ENCODE measurements at places on chromosomes 5 and 9. TPM values are rescaled to one million over a fixed set of nuclear protein-coding genes. Genes with fewer than 3 reads are reported as not detected.

GRCh38 chr9:128358861-128359260, 12.3 kb upstream of the URM1 start:
- no peak for ATAC-seq

DNA sequence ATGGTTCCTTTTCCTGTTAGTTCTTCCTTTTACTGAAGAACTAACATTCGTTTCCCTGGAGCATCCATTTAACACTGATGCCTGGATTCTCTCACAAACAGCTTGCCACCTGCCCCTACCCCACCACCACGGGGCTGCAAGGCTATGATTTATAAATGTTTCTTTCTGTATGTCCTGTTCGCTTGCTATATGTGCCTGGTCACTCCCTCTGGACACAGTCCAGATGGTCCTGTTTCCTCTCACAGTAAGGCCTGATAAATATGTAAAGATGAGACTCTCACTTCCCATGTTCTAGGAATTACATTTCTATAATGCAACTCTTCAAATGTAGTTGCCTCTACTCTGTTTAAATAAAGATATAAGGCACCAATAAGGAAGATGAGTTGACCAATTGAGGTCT, 146.4 kb upstream of the SHB start:
- no peak for ATAC-seq

DNA sequence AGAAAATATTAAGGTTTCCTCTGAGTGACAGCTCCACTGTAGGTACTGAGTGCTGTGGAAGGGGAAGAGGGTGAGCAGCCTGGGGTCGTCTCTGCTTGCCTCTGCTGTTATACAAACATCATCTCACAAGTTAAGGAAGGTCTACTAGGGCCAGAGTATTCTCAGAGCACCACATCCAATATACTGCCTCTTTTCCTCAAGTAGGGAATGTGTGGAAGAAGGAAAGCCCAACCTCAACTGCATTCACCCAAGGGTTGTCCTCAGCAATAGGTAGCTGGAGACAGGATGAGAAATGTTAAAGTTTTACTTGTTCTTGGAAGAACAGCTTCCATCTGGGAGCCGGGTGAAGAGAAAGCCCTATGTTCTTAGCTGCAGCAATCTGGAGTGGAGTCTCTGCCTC, 1062.3 kb upstream of the CDH10 start:
- no peak for ATAC-seq

DNA sequence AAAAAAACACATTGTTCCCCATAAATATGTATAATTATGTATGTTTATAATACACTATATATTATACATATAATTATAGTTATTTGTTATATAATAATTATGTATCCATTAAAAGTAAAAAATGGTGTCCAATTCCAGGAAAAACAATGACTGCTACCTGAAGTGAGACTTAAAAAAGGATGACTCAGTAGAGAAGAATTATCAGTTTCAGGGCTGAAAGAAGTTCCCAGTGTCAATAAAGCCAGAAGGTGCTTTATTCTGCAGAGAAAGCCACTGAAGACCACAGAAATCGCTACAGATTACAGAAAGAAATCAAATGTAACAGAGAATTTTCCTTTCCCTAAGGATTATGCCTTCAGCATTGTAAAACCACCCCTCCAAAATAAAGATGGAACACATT, 50.9 kb downstream of the ANKRD31 start:
- ATAC-seq: no peak

Gene KIF20A
- 21.2 TPM for total RNA-seq

DNA sequence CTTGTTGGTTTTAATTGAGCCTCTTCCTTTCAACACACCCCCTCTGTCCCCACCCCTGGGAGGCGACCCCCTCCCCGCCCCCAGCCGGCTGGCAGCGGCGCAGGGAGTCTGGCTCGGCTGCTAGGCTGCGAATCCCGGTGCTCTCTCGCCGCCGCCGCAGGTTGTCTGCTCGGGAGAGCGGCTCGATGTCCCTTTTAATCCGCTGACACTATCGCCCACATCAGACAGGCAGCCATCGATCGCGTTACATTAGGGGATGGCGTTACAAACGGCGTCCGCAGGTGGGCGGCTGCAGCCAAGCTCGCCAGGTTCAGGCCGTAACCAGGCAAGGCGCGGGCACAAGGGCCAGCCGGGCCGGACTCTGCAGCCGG, 1.3 kb downstream of the NR2F1-AS1 start:
- no peak for ATAC-seq

DNA sequence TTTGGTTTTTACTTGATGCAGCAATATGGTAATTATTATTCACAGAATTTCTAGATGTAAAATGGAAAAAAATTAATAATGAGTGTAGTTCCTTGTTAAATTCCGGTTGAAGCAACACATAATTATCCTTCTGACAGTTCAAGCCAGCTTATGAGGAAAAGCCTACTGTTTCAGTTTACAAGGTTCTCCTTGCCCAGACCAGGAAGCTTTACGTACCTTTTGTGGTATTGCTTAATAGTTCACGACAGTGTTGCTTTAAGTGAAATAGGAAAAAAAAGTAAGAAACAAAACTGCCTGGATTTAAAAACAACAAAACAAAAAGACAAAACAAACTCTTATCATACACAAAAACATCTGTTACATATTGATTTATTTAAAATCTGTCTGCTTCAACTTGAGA, 547.3 kb upstream of the C9orf72 start:
- peak; percentile 52 for ATAC-seq

All from esophagus mucosa (tissue), 1 donor.